ENCODE measurements at places on chromosomes 16 and 17. TPM values are rescaled to one million over a fixed set of nuclear protein-coding genes. Genes with fewer than 3 reads are reported as not detected.
A peak's percentile ranks its signal among the peaks of the same experiment; 100 is the strongest.

GRCh38 chr17:29591146-29591736 lies 1.7 kb upstream of the ANKRD13B start:
- peak; percentile 41 for DNase-seq

DNA sequence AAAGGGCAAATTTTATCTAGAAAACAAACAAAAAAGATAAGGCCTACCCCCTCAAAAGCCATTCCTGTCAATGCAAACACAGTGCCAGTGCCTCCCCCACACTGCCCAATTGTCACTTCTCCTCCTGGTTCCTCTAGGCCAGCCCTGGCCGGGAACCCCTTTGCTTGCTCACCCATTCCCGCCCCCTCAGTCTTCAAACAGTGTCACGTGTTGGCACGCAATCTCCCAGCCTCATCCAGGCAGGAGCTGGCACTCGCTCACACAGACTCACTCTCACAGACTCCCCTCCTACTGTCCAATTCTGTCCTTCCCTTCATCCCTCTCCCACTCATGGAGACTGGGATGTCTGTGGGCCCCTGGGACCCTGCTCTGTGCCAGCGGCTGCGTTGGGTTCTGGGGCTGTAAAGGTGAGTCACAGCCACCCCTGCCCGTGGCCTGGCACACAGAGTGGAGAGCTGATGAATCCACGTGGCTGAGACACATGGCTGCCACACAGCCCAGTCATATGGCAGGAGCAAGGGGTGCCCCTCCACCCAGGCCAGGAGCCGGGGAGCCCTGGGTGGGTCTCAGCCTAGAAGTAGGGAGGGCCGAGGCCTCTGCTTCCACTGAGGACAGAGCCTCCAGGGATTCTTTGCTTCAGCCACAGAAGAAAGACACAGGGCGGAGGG lies 54.8 kb downstream of the VAC14 start:
- DNase-seq, result peak; percentile 88

- no peak for DNase-seq
Observed at GRCh38 chr17:75115555-75115954, 5.8 kb downstream of the ARMC7 start.

- DNase-seq, result peak; percentile 93
Observed at GRCh38 chr17:76371656-76372628, 12.5 kb upstream of the SPHK1 start.

DNA sequence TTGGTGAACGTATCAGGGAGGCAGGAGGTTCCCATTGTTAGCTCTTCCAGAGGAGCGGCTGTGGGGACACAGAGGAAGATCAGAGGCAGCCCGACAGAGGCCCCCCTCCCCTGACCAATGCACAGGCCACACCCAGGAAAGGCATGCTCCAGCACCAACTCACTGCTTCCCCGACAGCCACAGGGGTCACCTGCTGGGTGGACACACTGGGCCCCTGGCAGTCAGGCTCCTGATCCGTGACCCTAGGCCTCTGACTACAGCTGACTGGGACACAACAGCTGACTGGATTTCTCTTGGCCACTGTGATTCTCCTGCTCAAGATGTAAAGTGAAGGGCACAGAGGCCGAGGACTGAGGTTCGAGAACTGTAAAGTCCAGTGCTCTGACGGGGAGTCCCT lies 63.5 kb downstream of the IL21R start:
- no peak for DNase-seq

DNA sequence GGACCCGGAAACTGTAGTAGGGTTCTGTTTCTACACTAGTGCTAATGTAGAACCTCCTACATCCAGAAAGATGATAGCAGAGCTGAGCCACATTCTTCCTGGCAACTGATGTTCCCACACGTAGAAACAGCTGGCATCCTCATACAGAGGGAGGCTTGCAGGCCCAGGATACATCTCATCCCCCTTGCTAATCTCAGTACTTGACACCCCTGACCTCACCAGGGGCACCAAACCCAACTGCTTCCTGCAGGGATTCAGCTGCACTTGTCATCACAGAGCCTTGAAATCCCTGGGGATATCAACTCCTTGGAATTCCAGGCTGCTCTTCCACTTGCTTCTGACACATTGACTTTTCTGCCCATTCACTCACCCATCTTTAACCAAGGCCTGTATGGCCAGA lies 75.2 kb upstream of the HSBP1 start:
- DNase-seq, result no peak

DNA sequence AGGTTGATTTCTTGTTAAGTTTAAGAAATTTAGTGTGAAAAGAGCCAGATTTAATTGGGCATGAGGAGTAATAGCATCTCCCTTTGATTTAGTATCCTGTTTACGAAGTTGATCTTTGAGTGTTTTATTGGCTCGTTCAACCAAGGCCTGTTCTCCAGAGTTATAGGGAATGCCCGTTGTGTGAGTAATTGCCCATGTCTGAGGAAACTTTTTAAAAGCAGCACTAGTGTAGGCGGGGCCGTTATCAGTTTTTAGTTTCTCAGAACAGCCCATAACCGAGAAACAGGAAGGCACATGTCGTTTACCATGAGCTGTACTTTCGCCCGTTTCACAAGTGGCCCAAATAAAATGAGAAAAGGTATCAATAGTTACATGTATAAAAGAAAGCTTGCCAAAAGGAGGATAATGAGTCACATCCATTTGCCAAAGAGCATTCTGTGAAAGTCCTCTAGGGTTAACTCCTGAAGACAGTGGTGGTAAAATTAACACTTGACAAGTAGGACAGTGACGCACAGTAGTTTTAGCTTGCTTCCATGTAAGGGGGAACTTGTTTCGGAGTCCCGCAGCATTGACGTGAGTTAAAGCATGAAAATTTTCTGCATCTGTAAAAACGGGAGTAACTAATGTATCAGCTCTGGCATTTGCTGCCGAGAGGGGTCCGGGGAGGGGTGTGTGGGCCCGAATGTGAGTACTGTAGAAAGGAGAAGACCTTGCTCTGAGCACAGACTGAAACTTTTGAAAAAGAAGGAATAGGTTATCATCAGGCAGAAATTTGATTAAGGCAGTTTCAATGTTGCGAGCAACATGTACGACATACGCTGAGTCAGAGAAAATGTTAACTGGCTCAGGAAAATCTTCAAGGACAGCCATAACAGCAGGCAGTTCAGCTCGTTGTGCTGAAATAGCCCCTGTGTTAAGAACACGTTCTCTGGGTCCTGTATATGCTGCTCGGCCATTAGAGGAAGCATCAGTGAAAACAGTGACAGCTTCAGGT lies 18.5 kb upstream of the KCTD5 start:
- DNase-seq, result no peak

DNA sequence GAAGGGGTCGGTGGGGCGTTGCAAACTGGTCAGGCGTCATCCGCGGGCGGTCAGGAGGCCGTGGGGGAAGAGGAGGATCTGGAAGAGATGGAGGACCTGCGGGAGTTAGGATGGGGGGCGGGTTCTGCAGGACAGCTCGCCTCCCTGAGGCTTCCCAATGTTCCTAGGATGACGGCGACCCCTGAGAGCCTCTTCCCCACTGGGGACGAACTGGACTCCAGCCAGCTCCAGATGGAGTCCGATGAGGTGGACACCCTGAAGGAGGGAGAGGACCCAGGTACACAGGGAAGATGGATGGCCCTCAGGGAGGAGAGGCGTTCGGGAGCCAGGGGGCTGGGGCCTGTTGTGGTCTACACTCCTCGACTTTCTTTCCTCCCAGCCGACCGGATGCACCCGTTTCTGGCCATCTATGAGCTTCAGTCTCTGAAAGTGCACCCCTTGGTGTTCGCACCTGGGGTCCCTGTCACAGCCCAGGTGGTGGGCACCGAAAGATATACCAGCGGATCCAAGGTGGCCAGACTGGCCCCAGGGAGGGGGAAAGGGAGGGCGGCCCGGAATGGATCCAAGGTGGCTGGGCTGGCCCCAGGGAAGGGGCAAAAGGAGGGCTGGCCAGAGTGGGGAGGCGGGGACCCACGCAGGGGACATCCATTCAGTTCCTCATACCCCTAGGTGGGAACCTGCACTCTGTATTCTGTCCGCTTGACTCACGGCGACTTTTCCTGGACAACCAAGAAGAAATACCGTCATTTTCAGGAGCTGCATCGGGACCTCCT lies 839 bp downstream of the PLD2 start:
- no peak for DNase-seq

EMP2 gene
- 35.8 TPM for total RNA-seq

MMP15 gene
- total RNA-seq, result 2.6 TPM

CDC42EP4 gene
- 16.5 TPM for total RNA-seq

RILP gene
- total RNA-seq, result 8.8 TPM

TSNAXIP1 gene
- not detected for total RNA-seq

OR4D1 gene
- not detected for total RNA-seq

CHST6 gene
- 0.96 TPM for total RNA-seq

TBC1D3B gene
- not detected for total RNA-seq
